ENCODE measurements at places on chromosomes 6 and 20. TPM values are rescaled to one million over a fixed set of nuclear protein-coding genes. Genes with fewer than 3 reads are reported as not detected.

- no peak for DNase-seq
Observed at GRCh38 chr20:50856475-50857041, 61.7 kb downstream of the BCAS4 start.

Gene TRAPPC3L
- total RNA-seq, result not detected

DNA sequence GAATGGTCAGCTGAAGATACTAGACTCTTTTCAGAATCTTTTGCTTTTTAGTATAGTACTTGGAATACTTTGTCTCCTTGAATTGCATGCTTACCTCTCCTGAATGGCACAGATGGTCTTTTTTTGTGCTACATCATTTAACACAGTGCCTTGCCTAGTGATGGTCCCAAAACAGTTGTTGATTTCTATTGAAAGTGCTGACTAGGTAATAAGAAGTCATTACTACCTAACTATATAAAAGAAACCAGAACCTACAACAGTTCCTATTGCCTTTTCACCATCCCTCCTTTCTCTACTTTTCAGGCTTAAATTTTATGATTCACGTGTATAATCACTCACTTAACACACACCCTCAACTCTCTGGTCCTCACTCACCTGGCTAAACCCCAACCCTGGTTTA, 64.6 kb upstream of the PRND start:
- no peak for DNase-seq

Gene EYS
- 0.16 TPM for total RNA-seq

Gene CDH26
- total RNA-seq, result 0.48 TPM

DNA sequence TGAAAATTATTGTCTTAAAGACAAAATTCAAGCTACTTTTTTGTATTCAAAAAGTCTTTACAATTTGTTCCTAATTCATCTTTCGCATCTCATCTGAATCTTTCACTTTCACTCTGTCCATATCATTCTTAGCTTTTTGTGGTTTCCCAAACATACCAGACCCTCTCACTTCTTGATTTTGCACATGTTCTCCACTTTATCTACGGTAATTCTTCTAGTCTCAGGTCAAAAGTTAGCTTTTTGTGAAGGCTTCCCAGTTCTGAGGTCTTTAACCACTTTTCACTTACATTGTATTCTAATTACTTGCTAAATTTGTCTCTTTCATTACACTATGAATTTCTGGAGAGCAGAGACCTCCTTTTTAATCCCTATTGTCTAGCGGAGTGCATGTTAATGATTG, 34.6 kb upstream of the EPHA7 start:
- no peak for DNase-seq

DNA sequence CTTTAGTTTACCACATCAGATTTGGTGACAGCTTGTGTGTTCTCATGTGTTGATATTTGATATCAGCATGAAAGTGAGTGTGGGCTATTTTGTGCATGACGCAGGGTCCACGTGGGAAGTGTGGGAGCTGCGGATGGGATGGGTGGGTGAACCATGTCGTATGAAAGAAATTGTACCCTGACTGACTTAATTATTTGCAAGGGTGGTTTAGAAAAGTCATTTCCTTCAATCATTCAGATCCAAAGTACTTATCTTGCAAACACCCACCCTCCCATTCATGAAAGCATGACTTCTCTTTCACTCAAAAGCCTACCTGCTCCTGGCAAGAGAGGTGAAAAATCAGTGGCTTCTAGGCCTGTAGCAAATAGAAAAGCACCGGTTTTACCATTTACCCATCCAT, 91.8 kb upstream of the BACH2 start:
- no peak for DNase-seq

DNA sequence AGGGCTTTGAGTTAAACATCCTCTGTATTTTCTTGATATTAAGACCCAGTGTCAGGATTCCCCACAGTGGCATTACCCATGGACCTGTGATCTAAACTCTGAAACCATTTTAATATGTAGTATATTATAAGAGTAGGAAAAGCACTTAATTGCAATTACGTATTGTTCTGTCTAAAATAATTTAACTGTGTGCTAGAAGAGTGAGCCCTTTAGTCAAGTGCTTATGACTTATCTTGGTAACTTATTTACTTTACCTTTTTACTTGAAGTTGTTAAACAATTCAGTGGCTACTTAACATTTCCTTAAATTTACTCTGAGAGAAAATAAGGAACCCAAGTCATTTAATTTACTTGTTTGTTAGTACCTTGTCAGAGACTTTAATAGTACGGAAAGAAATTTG, 173.6 kb downstream of the CDKAL1 start:
- no peak for DNase-seq

- DNase-seq, result no peak
Observed at GRCh38 chr6:31074401-31074800, 38.0 kb downstream of the C6orf15 start.

- DNase-seq, result no peak
Observed at GRCh38 chr6:31528821-31529328, at the start of gene MCCD1. Gene MCCD1 (plus strand): TSS chr6:31528962. CDS start chr6:31529015, 53 bp downstream.

- DNase-seq, result no peak
Observed at GRCh38 chr6:170140129-170140528, 150.7 kb downstream of the DLL1 start.

Gene JPH2
- total RNA-seq, result 87.3 TPM

GRCh38 chr6:168181316-168181715, 102.3 kb upstream of the FRMD1 start:
- no peak for DNase-seq

GRCh38 chr20:10922941-10923340, 249.1 kb upstream of the JAG1 start:
- no peak for DNase-seq

DNA sequence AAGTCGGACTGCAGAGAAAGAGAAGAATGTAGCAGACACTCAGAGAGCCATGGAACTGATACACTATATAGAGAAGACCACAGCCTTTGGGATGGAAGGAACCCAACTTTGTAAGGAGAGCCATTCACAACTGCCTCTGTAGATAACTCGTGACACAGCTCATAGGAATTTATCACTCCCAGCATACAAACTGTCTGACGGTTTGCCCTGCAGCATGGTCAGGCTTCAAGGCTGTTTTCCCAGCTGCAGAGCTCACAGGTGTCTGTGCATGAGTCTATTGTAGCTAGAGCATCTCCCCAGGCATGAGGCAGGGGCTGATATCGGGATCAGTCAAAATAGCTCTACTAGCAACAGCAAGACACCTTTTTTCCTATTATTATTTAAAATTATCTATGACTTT, 130.5 kb upstream of the DTNBP1 start:
- DNase-seq, result no peak

Gene CCN2
- total RNA-seq, result 17.1 TPM

Gene IL17A
- total RNA-seq, result not detected

Gene OPN5
- total RNA-seq, result not detected

Gene CGA
- not detected for total RNA-seq

- no peak for DNase-seq
Observed at GRCh38 chr6:121670511-121670910, 235.1 kb downstream of the GJA1 start.

Gene KCNK5
- 69.8 TPM for total RNA-seq

- DNase-seq, result no peak
Observed at GRCh38 chr6:41937861-41938574, 3.6 kb downstream of the CCND3 start.

- DNase-seq, result no peak
Observed at GRCh38 chr6:14278446-14278845, 160.9 kb downstream of the CD83 start.

DNA sequence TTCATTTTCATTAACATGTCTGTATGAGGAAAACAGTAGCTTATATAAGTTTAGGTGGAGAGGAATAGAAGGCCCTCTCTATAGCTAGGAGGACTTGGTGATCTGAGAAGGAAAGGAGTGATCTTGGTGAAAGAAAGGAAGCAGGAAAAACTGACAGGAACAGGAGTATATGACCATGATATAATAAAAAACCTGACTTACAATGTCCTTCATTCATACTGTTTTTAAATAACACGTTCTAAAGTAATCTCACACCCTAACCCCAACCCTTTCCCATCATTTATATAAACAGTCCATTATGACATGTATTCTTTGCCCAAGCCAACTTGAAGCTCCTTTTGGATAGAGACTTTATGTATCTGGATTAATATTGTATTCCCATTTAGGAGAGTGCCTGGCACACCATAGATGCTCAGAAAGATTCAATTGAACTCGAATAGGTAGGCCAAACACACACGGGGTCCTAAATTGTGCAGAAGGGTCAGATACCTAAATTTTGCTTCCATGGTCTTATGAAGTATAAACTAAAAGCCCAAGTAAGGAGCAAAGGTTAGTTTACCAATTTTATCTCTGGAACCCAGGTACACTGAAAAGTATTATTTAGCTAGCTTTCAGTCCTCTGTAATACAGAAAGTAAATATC, 75.9 kb downstream of the OR2B2 start:
- no peak for DNase-seq

Gene C20orf144
- not detected for total RNA-seq

GRCh38 chr6:161445021-161445799, 171.3 kb upstream of the AGPAT4 start:
- DNase-seq, result no peak

GRCh38 chr6:121851056-121851455, 415.6 kb downstream of the GJA1 start:
- DNase-seq, result no peak

DNA sequence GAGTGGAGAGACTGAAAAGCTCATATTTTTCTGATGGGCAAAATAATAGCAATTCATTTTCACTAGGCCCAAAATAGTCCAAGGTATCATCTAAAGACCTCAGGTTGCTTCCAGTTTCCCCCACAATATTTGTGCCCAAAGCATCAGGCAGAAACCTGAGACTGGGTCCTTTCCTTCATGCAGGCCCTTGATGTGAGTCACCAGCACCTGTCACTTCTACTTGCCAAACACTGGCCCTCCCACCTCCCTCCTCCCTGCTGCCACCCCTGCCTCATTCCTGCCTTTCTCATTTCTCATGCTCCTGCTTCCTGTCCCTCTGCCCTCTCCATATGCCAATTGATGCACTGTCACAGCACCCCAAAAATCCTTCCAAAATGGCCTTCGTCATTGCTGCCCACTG, 230.4 kb upstream of the CST7 start:
- no peak for DNase-seq

GRCh38 chr6:75397656-75398465, 95.7 kb downstream of the FILIP1 start:
- no peak for DNase-seq

DNA sequence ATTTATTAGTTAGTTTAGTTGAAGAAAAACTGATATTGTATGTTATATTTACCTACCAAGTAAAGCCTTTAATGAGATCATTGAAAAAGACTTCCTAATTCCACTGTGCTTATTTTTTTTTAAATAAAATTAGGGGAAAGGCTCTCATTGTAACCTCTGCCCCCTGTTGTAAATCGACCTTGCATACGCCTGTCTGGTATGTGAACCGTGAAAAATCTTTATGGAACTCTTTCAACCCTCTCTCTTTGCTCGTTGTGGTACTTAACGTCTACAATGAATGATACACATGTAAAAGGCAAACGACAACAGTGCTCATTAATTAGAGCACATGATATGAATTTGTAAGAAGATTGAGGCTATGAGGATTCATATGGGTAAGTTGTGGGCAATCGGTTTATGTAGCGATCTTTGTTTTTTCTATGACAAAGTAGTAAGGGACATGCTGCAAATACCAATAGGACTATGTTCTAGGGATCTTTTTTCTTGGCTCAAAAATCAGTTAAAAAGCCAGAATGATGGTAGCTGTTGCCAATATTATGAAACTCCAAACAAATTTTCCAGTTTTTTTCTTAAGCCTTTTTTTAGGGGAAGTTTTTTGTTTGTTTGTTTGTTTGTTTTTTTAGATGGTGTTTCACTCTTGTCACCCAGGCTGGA, 119.0 kb upstream of the MCHR2 start:
- DNase-seq, result no peak

Gene RHAG
- total RNA-seq, result not detected

GRCh38 chr6:108946695-108947094, 98.5 kb downstream of the ARMC2 start:
- DNase-seq, result no peak

GRCh38 chr6:106182455-106182854, 96.3 kb downstream of the PRDM1 start:
- DNase-seq, result no peak

GRCh38 chr6:160837146-160837545, 135.1 kb downstream of the PLG start:
- DNase-seq, result no peak

GRCh38 chr20:5008759-5009158, 7.4 kb upstream of the SLC23A2 start:
- DNase-seq, result no peak

DNA sequence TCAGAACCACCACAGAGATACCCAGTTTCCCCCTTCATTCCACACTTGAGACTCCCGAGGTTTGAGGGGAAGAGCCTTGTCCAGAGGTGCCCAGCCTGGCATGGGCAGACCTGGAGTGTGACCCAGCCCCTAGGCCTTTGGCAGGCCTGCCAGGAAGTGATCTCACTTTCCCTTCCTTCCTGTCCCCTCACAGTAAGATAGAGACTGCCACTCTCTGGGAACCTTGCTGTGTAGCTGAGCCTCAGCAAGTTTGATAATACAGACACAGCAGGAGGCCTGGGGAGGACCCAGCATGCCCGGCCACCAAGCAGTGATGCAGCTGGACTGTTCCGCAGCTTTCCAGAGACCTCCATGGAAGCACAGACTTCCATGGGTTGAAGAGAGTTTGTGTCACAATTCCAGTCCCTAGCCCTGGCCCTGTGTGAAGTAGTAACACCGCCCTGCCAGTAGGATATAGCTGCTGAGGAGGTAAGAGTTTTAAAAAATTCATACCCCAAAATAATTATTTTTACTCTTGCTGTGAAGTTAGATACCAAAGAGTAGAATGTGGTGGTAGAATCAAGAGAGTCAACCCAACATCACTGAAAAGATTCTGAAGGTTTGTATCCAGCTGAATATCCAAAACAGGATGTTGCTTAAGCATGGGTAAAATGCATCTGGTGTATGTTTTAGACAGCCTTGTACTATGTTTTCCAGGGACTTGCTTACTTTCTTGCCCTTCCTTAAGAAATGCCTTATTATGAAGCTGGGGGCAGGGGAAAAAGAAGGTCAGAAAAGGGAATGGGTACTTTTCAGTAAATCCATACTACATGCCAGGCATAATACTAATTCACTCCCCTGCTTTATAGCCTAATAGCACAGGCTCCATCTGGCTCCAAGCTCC, 16.3 kb downstream of the PKIG start:
- no peak for DNase-seq

DNA sequence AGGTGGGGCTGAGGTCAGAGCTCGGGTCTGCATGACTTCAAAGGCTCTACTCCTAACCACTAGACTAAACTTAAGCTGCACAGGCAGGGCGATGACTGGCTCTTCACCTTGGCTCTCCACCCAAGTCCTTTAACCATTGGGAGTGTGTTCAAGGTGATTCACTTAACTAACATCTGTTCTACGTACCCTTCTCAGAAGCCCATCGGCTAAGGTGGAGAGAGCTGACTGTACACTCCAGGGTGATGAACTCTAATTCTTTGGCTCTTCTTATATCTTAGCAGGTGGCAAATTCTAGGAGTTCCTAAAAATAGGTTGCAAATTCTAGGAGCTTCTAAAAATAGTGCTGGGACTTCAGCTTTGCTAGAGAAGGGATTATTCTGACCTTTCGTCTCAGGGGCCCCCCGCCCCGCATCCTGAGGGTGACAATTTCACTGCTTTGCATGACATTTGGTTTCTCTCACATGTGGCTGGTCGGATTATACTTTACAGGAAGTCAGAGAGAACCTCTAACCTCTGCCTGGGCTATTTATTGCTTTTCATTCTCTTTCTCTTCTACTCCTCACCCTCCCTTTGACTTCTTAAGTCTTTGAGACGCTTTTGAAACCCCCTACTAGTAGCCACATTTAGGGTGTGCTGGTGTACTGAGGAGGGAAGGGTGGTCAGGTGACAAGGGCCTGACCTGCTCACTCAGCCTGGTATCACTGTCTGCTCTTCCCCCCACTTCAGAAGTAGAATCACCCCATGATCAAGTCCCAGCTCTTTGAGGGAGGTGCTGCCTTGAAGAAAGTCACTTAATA, 55.5 kb downstream of the PRDM1 start:
- no peak for DNase-seq

Gene MYLK4
- total RNA-seq, result 0.82 TPM

Data from mucosa of descending colon (tissue), 3 donors.